ENCODE measurements at places on chromosomes 3 and 15.
A peak's percentile ranks its signal among the peaks of the same experiment; 100 is the strongest.

DNA sequence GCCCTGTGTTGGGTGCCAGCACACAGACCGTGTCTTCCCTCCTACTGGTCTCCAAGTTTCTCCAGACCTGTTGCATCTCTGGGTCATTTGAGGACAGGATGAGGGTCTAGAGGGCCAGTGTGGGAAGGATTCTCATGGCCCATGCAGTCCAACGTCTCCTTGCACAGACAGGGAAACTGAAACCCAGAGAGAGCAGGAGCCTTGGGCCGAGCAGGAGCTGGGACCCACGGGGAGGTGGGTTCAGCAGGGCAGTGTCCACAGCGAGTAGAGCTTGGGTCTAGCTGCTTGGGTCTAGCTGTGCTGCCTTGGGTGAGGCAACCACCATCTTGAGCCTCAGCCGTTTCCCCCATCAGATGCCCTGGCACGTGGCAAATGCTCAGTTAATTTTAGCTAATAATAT is 32.3 kb downstream of the HDAC11 start:
- DNase-seq, result no peak

DNA sequence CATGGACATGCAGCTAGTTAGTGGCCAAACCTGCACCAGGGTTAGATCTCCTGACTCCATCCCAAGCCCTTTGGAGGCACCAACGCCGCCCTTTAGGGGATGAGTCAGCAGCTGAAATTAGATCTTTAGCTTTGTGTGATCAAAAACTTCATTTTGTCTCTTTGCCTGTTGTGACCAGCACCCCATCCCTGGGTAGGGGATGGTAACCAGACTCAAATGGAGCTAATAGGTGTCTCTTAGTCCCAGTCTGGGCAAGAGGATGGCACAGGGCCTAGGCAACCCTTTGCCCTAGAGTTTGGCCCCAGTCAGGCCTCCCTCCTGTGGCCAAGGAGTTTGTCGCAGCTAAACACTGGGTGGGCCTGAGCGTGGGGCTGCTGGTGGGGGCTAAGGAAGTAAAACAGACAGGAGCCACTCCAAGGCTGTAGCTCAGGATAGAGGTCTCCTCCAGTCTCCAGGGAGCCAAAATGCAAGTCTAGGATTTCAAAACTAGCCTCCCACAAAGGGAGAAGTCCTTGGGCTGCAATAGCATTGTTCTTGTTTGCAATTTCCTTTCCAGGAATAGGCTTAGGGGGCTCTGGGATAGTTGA is 105.1 kb downstream of the CPN2 start:
- DNase-seq, result no peak

- no peak for DNase-seq
Observed at GRCh38 chr3:193465992-193466608, 87.5 kb upstream of the ATP13A5 start.

- no peak for DNase-seq
Observed at GRCh38 chr3:149583921-149584635, 73.7 kb downstream of the WWTR1 start.

- peak; percentile 66 for DNase-seq
Observed at GRCh38 chr15:52790169-52790708, at the start of gene ONECUT1. TSS of gene ONECUT1 (minus strand) at chr15:52790336. CDS start at chr15:52789884, 452 bp downstream.

- DNase-seq, result no peak
Observed at GRCh38 chr3:40020689-40021088, 211.3 kb downstream of the MYRIP start.

Measured in activated CD4-positive, CD25-positive, alpha-beta regulatory T cell treated with anti-CD3 and anti-CD28 coated beads, Interleukin-2, amount 50 U/mL, for 72 hours (primary cell).